Stimulated activated CD8-positive, alpha-beta memory T cell treated with anti-CD3 and anti-CD28 coated beads, Interleukin-2, amount 100 ng/mL, for 1 hour (primary cell): ENCODE measurements at places on chromosomes 3 and 15.

DNA sequence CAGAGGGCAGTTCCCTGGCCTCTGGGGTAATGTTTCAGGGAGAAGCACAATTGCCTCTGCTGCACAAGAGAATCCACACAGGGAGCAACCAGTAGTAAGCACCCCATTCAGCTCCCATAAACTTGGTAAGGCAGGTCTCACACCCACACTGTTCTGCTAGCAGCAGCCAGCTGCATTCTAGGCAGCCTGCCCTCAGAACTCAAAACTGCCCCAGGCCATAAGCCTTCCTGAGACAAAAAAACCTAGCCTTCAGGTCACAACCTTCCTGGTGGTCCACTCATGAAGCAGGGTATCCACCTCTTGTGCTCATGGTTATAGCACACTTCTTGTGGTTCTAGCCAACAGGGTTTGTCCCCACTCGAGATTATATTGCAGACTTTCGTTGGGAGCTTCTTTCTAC lies 33.7 kb upstream of the ABI3BP start:
- no peak for DNase-seq

DNA sequence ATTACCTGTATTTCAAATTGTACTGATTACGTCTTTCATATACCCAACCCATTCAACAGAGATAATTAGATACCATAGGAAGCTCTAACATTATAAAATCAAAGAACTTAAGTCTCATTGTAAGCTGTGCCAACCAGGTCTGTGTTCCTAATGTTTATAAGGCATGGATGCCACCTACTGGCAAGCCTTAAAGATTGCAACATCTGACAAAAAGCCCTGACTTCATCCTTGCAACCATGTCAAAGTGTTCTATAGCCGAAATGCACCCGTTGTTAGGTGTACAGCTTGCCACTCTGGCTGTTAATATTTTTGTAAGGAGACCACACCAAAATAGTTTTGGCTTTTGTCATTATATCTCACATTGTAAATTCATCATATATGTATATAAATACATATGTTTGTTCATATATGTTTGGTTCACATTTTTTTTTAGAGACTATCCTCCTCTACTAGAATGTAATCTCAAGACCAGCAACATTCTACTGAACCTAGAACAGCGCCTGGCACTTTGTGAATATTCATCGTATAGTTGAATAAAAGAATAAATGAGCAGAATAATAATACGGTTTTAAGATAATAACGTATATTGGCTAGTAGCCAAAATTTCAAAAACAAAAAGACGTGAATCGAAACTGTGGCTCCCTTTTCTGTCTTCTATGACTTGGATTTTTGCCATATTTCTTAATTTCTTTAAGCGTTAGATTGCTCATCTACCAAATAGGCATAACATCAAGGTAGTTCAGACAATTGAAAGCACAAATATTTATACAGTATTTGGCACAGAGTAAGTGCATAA lies 258.1 kb downstream of the TBL1XR1 start:
- no peak for DNase-seq

GRCh38 chr15:78625606-78626280 lies 4.9 kb upstream of the CHRNA3 start:
- DNase-seq = no peak

- DNase-seq = no peak
Measured at GRCh38 chr3:184796954-184797353, 15.0 kb upstream of the VPS8 start.

DNA sequence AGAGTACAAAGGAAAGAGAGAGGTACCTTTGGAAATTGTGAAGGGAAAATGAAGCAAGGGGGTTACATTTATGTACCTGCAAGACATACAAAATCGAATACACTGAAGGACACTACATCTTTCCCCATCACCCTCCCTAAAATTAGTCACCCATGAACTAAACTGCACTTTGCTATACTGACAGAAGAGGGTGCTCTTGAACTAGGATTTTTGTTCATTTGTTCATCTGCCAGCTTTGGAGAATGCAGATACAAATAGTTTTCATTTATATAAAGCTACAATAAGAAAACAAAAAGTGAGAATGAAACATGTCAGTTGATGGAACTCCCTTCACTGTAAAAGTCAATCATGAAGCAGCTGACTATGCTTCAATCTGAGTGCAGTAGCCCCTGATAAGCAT lies 55.7 kb downstream of the PCCB start:
- DNase-seq = no peak

- no peak for DNase-seq
Measured at GRCh38 chr3:184405075-184406030, 25.5 kb downstream of the CHRD start.

- no peak for DNase-seq
Measured at GRCh38 chr15:61749169-61749568, 311.1 kb downstream of the VPS13C start.

- no peak for DNase-seq
Measured at GRCh38 chr3:112013784-112014143, 15.0 kb downstream of the TAGLN3 start.

DNA sequence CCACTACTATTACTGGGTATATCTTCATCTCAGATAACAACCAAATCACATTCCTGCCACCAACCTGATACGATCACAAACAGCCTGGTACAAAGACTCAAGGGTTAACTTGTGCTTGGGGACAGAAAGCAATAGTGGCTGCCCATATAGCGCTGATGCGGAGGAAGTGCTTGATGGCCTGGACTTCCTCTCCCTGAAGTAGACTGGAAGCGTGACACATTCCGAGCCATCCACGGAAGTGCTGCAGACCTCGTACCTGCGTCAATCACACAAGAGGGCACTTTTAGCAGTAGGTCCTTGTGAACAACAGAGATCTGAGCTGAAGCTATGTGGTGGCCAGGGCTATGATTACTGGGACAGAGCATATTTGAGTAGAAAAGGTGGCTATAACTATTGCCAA lies 17.3 kb upstream of the C3orf62 start:
- no peak for DNase-seq

DNA sequence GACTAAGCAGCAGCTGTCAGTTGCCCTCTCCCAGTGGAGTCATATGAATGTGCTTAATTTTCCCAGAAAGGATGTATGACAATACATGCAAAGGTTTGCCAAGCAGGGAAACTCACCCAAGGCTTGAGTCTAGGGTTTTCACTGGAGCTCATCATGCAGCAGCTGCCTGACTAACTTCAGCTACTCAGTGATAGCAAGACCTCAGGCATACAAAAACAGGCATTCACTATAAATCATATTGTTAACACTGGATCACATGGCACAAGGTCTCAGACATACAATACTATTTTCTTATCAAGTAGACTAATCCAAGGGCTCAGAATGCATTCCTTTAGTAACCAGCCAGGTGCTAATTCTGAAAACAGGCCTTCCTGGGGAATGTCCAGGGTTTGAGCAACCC lies 85.0 kb upstream of the STAC start:
- no peak for DNase-seq

DNA sequence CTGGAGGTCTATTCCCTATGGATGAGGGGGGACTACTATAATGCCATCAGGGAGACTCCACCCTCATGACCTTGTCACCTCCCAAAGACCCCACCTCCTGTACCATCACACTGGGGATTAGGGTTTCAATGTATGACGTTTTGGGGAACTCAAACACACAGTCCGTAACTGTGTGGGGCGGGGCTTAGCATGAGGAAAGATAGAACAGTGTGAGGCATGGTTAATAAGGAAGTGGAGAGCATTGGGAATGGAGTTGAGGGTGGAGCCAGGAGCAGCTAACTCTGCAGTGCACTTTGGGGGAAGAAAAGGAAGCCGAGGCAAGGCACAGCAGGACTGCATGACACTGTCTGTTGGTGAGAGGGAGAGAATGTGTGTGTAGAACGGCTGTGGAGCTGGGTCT lies 90.9 kb upstream of the AGBL1 start:
- DNase-seq = no peak

DNA sequence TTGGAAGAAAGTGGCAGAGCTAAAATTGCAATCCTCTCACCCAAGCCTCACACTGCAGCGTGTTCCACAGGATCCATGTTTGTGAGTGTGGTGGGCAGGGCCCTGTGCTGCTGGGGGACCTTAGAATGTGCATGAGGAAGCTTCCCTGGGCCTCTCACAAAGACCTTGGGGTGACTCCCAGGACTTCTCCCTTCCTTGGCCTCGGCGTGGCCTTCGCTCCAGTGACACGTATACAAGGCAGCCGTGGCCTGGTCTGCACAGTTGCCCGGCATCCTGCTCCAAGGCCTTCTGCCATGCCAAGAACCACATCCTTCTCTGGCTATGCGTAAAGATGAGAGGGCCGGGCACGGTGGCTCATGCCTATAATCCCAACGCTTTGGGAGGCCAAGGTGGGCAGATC lies 196.4 kb downstream of the UACA start:
- DNase-seq = no peak

DNA sequence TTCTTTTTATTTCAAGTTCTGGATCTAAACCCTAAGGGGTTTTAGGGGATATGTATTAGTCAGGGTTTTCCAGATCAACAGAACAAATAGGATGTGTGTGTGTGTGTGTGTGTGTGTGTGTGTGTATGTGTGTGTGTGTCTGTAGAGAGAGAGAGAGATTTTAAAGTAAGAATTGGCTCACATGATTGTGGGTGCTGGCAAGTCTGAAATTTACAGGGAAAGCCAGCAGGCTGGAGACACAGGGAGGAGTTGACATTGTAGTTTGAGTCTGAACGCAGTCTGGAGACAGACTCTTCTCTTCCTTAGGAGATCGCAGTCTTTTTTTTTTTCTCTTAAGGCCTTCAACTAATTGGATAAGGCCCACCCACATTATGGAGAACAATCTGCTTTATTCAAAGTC lies 428.8 kb upstream of the TBL1XR1 start:
- DNase-seq = no peak

- DNase-seq = no peak
Measured at GRCh38 chr3:154131830-154132229, 10.6 kb downstream of the ARHGEF26 start.

DNA sequence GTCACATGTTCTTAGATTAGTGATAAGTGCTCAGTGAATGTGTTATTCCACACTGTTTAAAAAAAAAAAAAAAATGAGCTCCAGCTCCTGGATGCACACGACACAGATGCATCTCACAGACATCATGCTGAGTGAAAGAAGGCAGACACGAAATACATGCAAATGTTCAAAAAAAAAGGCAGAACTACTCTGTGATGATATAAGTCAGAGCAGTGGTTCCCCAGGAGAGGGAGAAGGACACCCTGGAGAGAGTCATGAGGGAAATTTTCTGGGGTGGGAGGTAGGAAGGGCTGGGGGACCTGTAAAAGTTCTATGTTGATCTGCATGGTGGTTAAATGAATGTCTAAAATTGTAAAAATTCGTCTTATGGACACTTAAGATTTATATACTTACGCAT lies 4.3 kb downstream of the CSRNP1 start:
- no peak for DNase-seq
